ENCODE measurements at places on chromosomes 11 and 22.

DNA sequence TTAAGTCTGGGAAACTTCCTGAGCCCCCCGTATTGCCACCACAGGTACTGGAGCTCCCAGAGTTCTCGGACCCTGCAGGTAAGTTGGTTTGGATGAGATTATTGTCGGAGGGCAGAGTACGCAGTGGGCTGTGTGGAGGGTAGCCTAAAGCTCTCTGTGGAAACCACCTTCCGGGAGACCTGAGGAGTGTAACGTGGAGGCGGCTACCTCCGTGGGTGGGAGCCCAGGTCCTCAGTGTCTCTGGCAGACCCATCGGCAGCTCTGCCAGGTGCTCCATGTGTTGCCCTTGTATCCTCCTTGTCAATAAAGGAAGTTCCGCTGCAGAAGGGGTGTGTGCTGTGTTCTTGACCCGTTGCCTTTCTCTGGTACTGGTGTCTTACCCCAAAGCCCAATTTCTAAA lies 61.4 kb downstream of the SYT13 start:
- no peak for DNase-seq

DNA sequence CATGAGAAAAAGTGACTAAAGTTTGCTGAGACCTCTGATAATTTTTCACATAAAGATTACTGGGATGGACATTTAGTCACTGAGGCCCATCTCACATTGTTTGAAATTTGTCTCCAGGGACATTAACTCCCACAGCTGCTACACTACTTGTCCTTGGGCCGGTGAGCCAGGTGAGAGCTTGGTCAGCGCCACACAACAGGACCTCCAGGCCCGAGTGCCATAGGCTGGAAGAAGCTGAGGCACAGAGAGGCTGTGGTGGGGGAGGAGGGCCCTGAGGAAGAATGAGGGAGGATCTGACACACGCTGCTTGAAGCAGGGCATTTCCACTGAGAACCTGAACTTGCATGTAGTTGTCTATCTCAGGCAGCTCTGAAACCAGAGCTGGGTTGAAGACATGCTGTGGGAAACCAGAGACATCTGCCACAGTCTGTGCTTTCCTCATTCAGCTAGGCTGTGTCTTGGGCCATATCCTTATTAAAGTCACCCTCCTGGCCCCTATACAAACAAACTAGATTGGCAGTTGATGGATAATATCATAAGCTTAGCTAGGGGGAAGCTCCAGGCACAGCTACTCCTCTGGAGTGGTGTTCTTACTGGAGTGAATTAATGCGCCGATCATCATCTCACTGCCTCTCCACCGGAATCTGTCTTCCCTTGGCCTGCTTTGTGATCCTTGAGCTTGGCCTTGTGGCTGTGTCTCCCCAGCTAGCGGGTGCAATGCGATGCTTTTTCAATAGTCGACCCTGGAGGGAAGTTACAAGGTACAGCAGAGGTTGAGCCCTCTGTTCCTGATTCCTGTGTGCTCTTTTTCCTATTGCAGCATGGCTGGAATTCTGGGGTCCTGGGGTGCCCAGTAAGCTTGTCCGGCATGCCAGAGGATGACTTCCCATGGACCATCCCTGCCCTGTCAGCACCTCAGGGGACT lies 225.3 kb upstream of the B3GAT1 start:
- DNase-seq = no peak

DNA sequence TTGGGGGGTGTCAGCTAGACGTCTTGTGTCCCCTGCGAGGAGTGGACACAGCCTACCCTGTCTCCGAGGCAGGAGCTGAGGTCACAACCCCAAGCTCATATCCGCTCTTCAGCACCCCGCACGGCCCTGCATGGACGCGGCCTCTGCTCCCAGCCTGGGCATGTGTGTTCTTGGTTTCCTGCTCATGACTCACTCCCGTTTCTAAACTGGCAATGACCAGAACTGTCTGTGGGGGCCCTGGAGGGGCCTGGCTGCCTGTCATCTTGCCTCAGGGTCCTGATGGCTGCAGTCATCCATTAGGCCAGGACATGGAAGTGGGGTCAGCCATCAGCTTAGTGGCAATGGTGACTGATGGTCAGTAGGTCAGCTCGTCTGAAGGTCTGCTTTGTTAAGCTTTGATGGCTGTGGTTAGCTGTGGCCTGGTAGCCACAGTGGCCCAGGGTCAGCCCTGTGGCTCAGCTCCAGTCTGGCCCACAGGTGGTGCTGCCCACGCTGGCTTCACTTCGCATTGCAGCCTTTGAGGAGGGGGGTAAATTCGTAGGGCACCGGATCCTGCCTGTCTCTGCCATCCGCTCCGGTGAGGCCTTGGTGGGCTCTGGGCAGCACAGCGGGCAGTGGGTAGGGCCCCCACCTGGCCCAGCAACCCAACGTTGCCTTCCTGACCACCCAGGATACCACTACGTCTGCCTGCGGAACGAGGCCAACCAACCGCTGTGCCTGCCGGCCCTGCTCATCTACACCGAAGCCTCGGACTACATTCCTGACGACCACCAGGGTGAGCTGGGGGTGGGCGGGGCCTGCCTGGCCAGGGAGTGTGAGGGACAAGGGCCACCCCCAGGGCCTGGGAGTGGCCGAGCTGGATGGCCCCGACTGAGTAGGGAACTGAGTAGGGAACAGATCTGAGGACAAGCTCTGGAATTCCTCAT lies 12.0 kb downstream of the PLCB3 start:
- DNase-seq = peak; percentile 41

DNA sequence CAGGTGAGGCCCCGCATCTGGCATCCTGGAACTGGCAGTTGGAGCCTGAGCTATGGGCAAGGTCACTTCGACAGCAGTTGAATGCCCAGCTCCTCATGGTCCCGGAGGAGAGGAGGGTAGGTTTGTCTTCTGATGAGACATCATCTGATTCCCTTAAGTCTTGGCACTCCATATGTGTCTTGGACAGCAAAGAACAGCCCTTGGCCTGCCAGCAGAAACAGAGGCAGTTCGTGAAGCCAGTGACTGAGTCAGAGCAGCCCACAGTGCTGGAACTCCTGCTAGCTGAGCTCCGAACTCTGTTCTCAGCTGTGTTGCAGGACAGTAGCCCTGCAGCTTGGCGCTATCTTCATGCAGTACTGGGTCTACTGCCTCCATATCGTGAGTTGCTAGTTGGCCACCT lies 1.0 kb downstream of the DNHD1 start:
- no peak for DNase-seq

DNA sequence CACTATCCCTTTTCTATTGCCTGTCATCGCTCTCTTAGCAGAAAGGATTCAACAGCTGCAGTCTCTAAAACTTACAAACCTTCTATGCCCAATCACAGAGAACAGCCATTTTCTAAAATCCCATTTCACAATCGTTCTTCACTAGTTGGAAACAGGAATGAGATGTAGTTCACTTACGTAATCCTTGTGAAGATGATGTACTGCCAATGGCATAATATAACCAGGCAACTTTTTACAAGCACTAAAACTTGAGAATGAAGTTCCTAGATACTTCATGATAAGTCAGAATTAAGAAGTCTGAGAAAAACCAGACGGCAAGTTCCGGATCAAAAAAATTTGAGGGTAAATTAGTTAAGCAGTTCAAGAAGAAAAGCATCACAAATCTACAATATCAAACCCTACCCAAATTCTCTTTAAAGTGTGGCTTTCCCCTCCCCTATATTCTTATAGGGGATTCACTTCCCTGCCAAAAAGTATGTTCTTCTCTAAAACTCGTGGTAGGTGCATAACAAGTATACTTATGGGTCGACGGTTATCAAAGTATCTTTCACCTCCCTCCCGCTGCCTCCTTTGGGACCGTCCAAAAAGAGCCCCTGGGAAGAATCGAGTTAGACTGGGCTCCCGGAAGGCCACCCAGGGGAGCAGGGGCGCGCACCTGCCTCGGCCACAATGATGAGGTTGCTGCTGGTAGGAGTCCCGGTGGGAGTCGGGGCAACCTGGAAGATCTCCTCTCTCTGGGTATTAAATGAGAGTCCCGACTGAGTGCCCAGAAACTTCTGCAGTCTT lies 666 bp downstream of the MSANTD4 start:
- no peak for DNase-seq

DNA sequence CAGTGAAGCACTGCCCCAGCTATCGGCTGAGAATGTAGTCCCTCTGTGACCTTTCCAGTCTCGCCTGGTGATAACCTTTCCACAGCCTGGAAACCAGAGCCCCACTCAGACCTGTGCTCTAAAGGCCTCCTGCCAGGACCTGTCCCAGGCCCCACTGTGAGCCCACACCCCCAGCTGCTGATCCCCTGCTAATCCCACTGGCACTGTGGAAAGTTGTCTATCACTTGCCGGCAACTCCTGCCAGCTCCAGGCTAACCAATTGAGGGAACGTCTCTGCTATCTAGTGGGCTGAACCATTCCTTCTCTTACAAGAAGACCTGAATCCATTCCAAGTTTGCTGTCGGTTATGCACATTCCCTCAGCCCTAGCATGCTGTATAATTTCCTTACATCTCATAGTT lies 328.2 kb downstream of the FAM181B start:
- no peak for DNase-seq

DNA sequence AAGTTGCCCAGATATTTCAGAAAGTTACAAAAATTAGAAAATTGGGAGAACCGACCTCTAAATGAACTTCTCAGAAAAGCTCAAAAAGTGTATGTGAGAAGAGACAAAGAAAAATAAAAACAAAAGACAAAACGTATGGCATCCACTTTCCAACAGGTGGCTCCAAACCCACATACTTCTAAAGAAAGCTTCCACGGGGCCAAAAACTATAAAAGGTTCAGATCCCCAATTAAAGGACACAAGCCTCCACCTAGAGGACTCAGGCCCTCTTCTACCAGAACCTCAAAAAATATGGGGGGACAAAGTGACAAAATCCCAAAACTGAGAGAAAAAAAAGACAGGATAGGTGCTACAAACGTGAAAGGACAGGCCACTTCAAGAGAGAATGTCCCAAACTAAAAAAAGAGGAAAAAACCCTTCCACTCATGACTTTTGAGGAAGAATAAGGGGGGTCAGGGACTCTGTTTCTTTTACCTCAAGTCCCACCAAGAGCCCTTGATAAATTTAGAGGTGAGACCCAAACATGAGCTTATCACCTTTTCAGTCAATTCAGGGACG lies 8.8 kb downstream of the SCGB2A1 start:
- DNase-seq = no peak

DNA sequence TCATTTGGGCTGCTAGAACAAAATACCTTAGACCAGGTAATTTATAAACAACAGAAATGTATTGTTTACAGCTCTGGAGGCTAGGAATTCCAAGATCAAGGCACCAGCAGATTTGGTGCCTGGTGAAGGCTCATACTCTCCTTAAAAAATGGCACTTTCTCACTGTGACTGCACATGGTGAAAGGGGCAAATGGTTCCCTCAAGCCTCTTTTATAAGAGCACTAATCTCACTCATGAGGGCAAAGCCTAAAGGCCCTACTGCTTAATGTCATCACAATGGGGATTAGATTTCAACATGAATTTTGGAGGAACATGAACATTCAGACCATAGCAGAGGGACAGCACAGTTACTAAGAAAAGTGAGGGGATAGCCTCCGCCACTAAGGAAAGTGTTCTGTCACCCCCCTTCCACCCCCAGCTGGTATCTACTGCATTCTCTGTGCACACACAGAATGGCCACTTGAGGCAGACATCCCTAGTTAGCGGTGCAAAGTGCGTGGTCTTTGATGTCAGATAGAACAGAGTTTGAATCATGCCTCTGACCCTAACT lies 47.2 kb upstream of the CEP295 start:
- no peak for DNase-seq

DNA sequence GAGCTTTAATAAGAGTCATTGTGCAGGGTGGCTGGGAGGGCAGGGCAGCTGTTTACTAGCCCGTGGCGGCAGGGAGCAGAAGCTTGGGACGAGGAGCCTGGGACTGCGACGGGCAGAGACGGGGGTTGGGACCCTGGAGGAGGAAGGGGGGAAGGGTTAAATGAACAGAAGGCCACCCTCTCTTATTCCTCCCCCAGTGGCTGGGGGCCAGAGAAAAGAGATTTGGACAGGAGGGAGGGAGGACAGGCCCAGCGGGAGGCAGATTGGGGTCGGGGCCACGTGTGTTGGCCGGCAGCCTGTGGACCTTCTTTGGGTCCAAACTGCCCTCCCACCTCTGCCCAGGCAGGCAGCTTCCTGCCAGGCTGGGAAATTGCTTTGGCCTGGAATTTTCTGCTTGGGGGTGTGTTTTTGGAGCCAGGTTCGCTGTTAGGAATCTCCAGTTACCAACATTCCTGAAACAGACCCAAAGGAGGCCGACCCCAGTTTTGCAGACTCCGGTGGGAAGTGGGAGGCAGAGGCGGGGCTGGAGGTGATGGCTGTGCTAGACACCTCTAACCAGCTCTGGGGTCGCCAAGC lies 50.2 kb downstream of the APOL3 start:
- peak; percentile 37 for DNase-seq

GRCh38 chr11:124315052-124315451 lies 1.3 kb upstream of the OR8D1 start:
- DNase-seq = no peak

DNA sequence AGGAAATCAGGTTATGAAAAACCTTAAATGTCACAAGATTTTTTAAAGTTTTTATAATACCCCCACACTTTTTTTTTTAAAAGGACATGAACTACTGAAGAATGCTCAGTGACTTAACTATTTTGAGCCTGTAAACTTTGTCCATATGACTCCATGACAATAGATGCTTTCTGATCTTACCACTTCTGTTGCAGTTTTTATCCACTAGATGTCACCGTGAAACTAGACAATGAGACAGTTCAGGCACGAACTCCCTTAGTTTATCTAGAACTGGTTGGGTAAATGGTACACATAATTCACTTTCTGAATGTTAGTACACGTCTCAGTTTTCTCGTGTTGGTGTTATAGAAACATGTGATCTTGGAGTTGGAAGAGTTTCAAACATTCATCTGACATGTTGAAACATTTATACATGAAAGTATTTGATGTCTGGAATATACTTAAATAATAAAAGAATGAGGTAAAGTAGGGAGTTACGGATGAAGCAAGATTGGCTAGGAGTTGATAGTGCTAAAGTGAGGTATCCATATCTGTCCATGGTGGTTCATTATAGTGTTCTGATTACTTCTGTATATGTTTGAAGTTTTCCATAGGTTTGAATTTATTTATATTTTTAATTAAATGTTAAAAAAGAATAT lies 8.1 kb downstream of the CCDC15 start:
- peak; percentile 11 for DNase-seq

DNA sequence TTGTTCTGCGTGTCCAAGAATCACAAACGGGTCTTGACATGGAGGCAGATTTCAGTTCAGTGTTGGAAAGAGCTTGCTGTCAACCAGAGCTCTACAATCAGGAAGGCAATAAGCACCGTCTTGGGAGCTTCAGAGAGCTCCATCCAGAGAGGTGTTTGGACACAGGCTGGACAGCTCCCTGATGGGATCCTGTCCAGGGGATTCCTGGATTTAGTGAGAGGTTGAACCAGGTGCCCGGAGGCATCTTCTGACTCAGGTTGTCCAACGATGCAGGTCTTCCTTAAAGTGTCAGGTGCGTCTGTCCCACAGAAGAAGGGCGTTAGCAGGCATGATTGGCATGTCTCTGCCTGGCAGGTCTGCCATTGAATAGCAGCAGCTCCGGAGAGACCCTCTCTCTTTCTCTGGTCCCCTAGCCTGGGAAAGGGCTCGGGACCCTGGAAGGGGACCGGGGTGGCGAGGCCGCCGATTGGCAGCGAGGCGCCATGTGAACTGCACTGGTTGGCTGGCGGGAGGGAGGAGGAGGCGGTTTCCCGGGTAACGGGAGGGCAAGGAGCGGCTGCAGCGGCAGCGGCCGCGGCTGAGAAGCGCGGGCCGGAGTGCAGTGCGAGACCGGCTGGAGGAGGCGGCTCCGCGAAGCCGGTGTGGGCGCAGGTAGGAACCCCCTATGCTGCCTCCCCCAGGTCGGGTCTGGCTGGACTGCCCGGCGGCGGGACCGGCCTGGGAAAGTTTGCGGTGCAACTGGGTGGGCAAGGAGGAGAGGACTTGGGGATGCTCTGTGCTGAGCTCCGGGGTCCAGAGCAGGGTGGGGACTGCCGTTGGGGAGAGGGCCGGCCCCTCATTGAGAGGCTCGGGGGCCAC lies 104.1 kb upstream of the E2F8 start:
- DNase-seq = peak; percentile 59

GRCh38 chr11:112852143-112852866 lies 108.9 kb upstream of the NCAM1 start:
- DNase-seq = no peak

All from right kidney (tissue), 9 donors.